ENCODE measurements at places on chromosomes 6 and 20.

- DNase-seq, result no peak
These were observed 132.9 kb downstream of the JPH2 start for GRCh38 chr20:44054118-44054517.

DNA sequence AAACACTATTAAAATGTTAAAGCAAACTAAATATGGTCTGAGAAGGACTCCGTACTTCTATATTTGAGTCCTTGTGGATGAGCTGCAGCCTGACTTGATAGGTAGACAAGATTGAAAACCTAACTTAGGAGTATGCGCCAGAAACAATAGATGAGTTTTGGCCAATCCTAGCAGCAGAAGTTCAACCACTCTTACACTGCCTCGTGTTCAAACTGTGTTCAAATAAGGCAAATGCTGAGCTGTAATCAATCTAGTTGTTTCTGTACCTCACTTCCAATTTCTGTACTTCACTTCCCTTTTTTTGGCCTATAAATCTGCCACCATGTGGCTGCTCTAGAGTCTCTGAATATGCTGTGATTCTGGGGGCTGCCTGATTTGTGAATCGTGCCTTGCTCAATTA is 13.2 kb upstream of the SERINC1 start:
- DNase-seq, result no peak

DNA sequence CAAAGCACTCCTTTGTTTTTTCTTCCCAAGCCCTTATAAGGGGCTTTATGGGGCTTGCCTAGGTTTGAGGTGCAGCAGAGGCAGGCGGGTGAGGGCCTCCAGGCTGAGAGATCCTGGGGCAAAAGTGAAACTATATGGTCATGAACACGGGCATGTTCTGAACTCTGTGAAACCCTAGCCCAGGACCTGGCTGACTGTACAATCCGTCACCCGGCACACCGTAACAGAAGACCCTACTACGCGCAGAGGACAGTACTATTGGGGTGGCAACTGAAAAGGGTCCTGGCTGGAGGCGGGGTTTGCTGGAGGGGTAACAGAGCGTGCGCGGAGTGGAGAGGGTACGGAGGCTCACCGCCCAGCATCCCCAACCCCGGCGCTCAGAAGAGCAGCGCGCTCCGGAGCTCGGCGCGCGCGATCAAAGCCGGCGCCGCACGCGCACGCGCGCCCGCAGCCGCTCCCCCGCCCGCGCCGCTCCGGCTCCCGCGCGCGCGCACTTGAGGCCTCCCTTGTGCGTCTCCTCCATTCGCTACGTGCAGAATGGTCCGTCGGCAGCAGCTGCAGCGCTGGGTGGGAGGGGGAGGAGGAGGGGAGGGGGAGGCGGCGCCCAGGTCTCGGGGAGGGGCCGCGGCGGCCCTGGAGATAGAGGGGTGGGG is 54.2 kb downstream of the MRPL14 start:
- DNase-seq, result peak; percentile 93

- peak; percentile 88 for DNase-seq
These were observed 287.3 kb upstream of the FOXQ1 start for GRCh38 chr6:1024587-1024986.

All from fibroblast of skin of right biceps (primary cell).